ENCODE measurements at places on chromosomes 7 and 10. TPM values are rescaled to one million over a fixed set of nuclear protein-coding genes. Genes with fewer than 3 reads are reported as not detected.

NEUROD6 gene
- not detected for total RNA-seq

GPR141 gene
- not detected for total RNA-seq

LIPM gene
- not detected for total RNA-seq

TAS2R5 gene
- 2.5 TPM for total RNA-seq

TET1 gene
- 4.8 TPM for total RNA-seq

SH2D4B gene
- total RNA-seq = not detected

NANOS1 gene
- 6.2 TPM for total RNA-seq

RET gene
- total RNA-seq = under 0.01 TPM

ZNF503 gene
- 14.0 TPM for total RNA-seq

UPK3B gene
- total RNA-seq = not detected

ALKBH4 gene
- 20.7 TPM for total RNA-seq

PILRB gene
- 21.0 TPM for total RNA-seq

RHOBTB1 gene
- total RNA-seq = 17.6 TPM

GBF1 gene
- total RNA-seq = 29.3 TPM

XRCC2 gene
- 2.4 TPM for total RNA-seq

SAMD9L gene
- 25.1 TPM for total RNA-seq

AEBP1 gene
- total RNA-seq = 57.2 TPM

NACAD gene
- under 0.01 TPM for total RNA-seq

CLDN12 gene
- total RNA-seq = 47.2 TPM

DPP6 gene
- total RNA-seq = 1.1 TPM

CYP26C1 gene
- total RNA-seq = not detected

VIPR2 gene
- not detected for total RNA-seq

C7orf57 gene
- total RNA-seq = 0.34 TPM

FANK1 gene
- total RNA-seq = 0.67 TPM

ADAMTS14 gene
- total RNA-seq = under 0.01 TPM

Measured in melanocyte of skin (primary cell).